ENCODE measurements at places on chromosomes 5 and 9. TPM values are rescaled to one million over a fixed set of nuclear protein-coding genes. Genes with fewer than 3 reads are reported as not detected.

The NEUROG1 gene
- total RNA-seq = not detected

The SLC36A1 gene
- 10.4 TPM for total RNA-seq

The FOXD4L5 gene
- 0.52 TPM for total RNA-seq

The ZNG1F gene
- 30.5 TPM for total RNA-seq

The IL13 gene
- total RNA-seq = not detected

The ARL10 gene
- 1.3 TPM for total RNA-seq

The FREM1 gene
- total RNA-seq = not detected

The GABRA6 gene
- not detected for total RNA-seq

The IL3 gene
- not detected for total RNA-seq

The GLIPR2 gene
- total RNA-seq = 0.96 TPM

The DCANP1 gene
- not detected for total RNA-seq

The FOXD1 gene
- 46.4 TPM for total RNA-seq

The STPG3 gene
- not detected for total RNA-seq

The TLX3 gene
- not detected for total RNA-seq

The MARCOL gene
- not detected for total RNA-seq

The CCNI2 gene
- 0.12 TPM for total RNA-seq

The PALM2AKAP2 gene
- 9.1 TPM for total RNA-seq

The C5orf52 gene
- not detected for total RNA-seq

The ITK gene
- not detected for total RNA-seq

The LRRC19 gene
- not detected for total RNA-seq

The ENTPD2 gene
- total RNA-seq = 13.4 TPM

The TMEM174 gene
- not detected for total RNA-seq

The CCDC192 gene
- total RNA-seq = not detected

The NUDT12 gene
- total RNA-seq = 11.4 TPM

The CNTNAP3B gene
- 8.2 TPM for total RNA-seq

The NAIP gene
- 4.1 TPM for total RNA-seq

The ADAMTSL1 gene
- total RNA-seq = not detected

The TEX48 gene
- total RNA-seq = not detected

The LHX3 gene
- 0.22 TPM for total RNA-seq

The PCDHB5 gene
- 1.7 TPM for total RNA-seq

The CDH9 gene
- total RNA-seq = not detected

The CYLC2 gene
- not detected for total RNA-seq

The PTGES gene
- 96.6 TPM for total RNA-seq

The ELAVL2 gene
- 1.6 TPM for total RNA-seq

The MYMK gene
- total RNA-seq = not detected

The PIP5KL1 gene
- total RNA-seq = 5.7 TPM

The SLC4A9 gene
- not detected for total RNA-seq

The LHFPL2 gene
- total RNA-seq = 93.3 TPM

The SLCO4C1 gene
- total RNA-seq = not detected

The MED27 gene
- total RNA-seq = 41.9 TPM

The GPR151 gene
- total RNA-seq = not detected

The PRUNE2 gene
- 0.29 TPM for total RNA-seq

The CARTPT gene
- not detected for total RNA-seq

The LCN9 gene
- total RNA-seq = not detected

The SARDH gene
- not detected for total RNA-seq

The ENHO gene
- not detected for total RNA-seq

The NTRK2 gene
- total RNA-seq = not detected

The PRKACG gene
- total RNA-seq = not detected

The DDX4 gene
- not detected for total RNA-seq

The PCDHGA5 gene
- 0.25 TPM for total RNA-seq

The OTP gene
- not detected for total RNA-seq

The GPX8 gene
- total RNA-seq = 38.8 TPM

The TPD52L3 gene
- total RNA-seq = not detected

The SLC6A3 gene
- not detected for total RNA-seq

The AGPAT2 gene
- 30.4 TPM for total RNA-seq

The TOR4A gene
- total RNA-seq = 20.6 TPM

The JAKMIP2 gene
- not detected for total RNA-seq

The CER1 gene
- total RNA-seq = not detected
